Activated effector memory CD4-positive, alpha-beta T cell treated with anti-CD3 and anti-CD28 coated beads, Interleukin-2, amount 50 U/mL, for 16 hours (primary cell): ENCODE measurements at places on chromosomes 4 and X.

- no peak for DNase-seq
These were observed 125.5 kb upstream of the MAP3K15 start for GRCh38 chrX:19640693-19641374.

DNA sequence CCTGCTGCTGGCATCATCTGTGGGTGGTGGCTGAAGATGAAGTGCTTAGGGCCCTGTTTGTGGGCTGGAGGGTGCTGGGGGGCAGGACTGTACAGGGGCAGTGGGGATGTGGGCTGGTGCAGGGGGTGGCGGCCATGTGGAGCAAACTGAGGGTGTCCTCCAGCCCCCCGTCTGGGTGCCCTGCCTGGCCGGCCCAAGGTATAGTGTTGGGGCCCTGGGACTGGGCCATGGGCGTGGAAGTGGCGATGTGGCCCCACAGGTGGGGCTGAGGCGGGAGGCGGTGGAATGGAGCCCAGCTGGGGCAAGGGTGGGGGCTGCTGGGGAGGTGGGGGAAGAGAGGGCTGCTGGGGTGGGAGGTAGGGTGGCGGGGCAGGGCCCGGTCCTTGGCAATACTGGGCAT lies 9.5 kb upstream of the KDM5C start:
- DNase-seq = no peak

DNA sequence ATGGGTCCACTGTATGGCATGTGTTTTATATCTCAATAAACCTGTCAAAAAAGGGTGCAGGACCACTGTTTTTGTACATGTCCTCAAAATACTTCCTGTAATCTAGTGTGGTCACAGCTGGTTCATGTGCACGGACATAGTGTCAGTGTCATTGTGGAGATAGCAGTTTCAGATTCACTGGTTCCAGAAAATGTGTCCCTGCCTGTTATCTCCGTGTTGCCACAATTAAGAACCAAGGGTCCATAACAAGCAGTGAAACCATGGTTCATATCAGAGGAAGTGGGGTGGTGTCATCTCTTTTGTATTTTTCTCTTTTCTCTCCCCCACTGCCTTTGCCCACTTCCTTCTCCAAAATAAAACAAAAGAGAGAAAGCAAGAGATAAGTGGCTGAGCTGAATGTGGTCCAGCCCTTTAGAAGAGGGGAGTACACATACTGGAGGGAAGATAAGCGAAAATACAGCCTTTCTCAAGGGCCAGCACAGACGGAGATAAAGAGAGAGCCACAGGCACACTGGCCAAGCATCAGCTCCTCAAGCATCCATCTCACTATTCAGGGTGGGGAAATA lies 51.2 kb downstream of the TBL1X start:
- no peak for DNase-seq

GRCh38 chr4:169811476-169811875 lies 53.7 kb upstream of the HPF1 start:
- no peak for DNase-seq

DNA sequence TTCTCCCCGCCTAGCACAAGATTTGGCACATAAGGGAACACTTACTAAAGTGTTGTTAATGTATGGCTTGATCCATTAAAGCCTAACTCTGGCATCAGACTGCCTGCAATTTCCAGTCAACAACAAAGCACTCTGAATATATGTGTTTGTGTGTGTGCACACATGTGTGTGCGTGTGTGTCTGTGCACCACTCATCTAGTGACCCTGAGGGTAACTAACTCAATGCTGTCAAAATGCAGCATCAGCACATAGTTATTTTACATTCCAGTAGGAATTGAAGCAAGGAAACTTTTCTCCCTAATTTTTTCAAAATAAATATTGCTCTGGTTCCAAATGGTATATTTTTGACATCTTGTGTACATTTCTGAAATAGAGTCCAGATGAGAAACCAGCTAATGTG lies 94.4 kb downstream of the SHROOM4 start:
- DNase-seq = no peak

DNA sequence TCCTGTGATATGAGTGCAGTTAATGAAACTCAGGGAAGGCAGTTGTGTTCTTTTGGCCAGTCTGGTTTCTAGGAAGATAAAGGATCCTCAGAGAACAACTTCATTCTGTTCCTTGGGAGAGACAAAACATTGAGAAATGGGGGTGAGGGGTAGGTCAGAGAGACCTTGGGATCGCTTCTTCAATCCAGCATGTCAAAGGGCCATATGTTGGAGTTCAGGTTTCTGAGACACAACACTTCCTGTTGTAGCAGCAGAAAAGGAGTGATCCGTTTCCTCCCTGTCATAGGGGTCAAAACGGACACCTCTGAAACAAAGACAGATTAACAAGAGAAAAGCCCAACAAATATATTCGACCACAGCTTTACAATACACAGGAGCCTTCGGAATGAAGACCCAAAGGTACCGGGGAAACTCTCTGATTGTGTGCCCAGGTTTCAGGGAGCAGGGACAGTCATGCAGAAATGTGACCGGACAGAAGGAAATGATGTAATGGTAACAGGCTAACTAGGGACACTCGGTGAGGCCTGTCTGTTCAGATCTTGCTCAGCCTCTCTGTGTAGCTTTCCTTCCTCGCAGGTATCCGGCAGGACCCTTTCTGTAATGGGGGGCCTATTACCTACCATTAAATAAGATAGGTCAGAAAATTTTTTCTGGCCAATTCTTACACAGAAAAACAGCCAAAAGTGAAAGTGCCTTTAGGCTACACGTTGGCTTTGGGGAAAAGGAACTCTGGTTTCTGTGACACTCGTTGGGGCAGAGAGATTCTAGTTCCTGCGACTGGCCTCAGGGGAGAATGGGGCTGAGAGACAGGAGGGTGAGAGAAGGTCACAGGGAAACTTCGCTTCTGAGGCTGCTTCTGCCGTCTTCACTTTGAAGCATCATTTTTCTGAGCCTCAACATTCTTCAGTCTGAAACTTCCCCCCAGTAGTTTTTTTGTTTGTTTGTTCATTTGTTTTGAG lies 103.3 kb upstream of the TLR3 start:
- no peak for DNase-seq

GRCh38 chr4:138870737-138871554 lies 144.6 kb upstream of the NOCT start:
- DNase-seq = peak; percentile 66

- DNase-seq = no peak
These were observed 13.7 kb upstream of the UGT2B17 start for GRCh38 chr4:68589790-68590189.

GRCh38 chr4:61442936-61443335 lies 242.8 kb downstream of the ADGRL3 start:
- DNase-seq = no peak

DNA sequence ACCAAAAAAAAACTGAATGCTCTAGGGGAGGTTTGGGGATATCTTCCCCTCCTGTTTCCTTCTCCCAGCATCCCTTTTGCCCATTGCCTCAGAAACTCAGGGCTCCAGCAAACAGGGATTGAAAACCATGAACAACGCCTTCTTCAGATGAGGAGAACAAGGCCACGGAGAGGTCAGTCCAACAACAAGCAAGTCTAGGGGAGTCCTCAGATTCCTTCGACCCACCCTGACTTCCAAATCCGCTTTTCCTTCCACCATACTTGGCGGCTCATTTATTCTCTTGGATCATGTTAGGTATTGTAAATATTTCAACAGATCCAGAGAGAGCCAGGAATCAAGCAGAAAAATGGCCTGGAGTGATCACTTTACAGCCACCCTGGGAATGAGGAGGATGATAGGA lies 21.9 kb downstream of the REELD1 start:
- DNase-seq = no peak

DNA sequence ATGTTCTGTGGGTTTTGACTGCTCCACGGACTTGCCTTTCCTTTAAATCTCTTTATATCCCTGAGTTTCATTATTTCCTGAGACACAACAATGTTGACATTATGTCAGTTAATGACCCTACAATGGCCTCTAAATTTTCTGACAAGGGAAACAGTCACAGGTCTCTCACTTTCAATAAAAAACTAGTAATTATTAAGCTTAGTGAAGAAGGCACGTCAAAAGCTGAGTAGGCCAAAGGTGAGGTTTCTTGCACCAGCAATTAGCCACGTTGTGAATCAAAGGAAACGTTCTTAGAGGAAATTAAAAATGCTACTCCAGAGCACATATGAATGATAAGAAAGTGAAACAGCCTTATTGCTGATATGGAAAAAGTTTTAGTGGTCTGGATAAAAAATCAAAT lies 930.2 kb upstream of the GRID2 start:
- no peak for DNase-seq

- no peak for DNase-seq
These were observed 353.1 kb upstream of the SPOCK3 start for GRCh38 chr4:167587361-167587760.

GRCh38 chr4:137707626-137708025 lies 175.3 kb upstream of the PCDH18 start:
- DNase-seq = no peak

- no peak for DNase-seq
These were observed 114.4 kb downstream of the NAA11 start for GRCh38 chr4:79211490-79211889.

DNA sequence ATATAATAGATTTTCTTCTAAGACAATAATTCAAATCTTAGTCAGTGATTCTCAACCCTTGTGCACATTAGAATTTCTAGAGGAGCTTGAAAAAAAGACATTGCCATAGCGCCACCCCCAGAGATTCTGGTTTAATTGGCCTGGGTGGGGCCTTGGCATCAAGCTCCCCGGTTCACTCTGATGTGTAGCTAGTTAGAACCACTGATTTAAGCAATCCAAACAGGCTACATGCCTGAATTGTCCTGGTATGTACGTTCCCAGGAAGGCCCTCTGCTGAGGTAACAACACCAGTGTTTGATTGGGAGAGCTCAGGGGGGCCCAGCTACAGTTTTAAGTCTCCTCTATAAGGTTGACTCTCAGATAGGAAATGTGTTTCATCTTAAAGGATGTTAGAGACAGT lies 1.3 kb upstream of the ATP10D start:
- DNase-seq = no peak

DNA sequence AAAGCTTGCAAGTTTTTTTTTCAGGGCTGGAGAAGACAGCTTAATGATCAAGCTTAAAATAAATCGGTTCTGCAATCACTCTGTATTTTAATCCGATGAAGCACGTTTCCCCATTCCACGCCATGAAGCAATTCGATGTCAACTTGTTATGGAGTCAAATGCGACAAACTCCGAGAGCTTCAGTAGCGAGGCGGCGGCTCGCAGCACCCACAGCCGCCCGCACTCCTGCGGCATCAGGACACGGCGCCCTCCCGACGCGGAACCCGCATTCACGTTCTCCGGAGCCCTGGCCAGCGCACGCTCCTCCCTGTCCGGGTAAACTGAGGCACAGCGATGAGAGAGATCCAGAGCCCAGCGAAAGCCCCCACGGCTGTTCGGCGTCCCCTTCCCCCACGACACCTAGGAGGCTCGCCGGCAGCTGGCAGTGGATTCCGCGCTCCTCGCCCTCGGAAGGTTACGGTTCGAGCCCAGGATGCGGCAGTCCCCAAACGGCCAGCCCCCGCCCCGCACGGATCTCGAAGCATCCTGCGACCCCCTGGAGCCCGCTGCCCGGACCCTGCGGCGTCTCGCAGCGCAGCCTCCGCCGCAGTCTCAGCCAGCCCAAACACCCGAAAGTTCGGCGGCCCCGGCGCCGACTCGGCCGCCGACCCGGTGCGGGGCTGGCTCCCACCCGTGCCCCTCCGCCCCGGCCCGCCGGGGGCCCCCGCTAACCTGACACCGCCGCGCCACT lies 507 bp downstream of the MFAP3L start:
- peak; percentile 67 for DNase-seq

GRCh38 chr4:2930758-2931511 lies 32.3 kb downstream of the NOP14 start:
- DNase-seq = peak; percentile 64

GRCh38 chr4:8702020-8702495 lies 109.5 kb downstream of the CPZ start:
- peak; percentile 37 for DNase-seq

- no peak for DNase-seq
These were observed 145.4 kb downstream of the REELD1 start for GRCh38 chr4:146359771-146360170.

DNA sequence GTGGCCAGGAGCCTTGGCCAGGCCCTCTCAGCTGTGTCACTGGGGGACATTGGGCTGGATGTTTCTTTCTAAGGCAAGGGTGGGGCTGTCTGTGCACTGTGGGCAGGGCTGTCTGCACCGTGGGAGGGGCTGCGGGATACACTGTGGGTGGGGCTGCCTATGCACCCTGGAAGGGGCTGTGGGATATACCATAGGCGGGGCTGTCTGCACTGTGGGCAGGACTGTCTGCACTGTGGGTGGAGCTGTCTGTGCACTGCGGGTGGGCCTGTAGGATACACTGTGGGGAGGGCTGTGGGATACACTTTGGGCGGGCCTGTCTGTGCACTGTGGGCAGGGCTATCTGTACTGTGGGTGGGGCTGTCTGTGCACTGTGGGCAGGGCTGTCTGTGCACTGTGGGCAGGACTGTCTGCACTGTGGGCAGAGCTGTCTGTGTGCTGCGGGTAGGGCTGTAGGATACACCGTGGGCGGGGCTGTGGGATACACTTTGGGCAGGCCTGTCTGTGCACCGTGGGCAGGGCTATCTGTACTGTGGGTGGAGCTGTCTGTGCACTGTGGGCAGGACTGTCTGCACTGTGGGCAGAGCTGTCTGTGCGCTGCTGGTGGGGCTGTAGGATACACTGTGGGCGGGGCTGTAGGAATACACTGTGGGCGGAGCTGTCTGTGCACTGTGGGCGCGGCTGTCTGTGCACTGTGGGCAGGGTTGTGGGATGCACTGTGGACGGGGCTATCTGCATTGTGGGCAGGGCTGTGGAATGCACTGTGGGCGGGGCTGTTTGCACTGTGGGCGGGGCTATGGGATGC lies 31.1 kb downstream of the ACOX3 start:
- DNase-seq = peak; percentile 76

DNA sequence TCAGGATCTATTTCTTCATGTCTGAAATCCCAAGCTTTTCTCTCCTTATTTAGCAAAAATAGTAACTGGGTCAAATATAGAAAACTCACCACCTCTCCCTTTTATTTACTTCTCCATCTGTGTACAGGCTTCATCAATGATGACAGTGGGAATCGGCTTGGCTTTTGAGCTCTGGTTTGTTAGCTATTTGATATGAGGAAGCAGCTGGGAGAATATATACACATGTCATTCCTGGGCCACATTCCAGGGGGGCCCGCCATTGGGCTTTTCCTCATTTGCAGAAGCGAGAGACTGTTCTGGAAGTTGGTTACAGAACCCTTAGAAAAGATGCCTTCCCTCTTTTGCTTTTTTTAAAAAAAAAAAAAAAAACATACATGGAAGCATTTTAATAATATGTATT lies 107.4 kb upstream of the F9 start:
- no peak for DNase-seq

GRCh38 chr4:4225915-4226605 lies 669 bp downstream of the OTOP1 start:
- no peak for DNase-seq

GRCh38 chr4:188110036-188110435 lies 633 bp upstream of the TRIML2 start:
- no peak for DNase-seq

- no peak for DNase-seq
These were observed 13.0 kb upstream of the SLC16A2 start for GRCh38 chrX:74408304-74408703.
